ENCODE measurements at places on chromosomes 11 and 22.

GRCh38 chr11:108958368-108959104 lies 293.7 kb downstream of the DDX10 start:
- no peak for DNase-seq

GRCh38 chr11:122100037-122100755 lies 15.8 kb downstream of the BLID start:
- DNase-seq = no peak

GRCh38 chr11:124898263-124898680 lies 607 bp upstream of the ROBO4 start:
- peak; percentile 96 for DNase-seq

DNA sequence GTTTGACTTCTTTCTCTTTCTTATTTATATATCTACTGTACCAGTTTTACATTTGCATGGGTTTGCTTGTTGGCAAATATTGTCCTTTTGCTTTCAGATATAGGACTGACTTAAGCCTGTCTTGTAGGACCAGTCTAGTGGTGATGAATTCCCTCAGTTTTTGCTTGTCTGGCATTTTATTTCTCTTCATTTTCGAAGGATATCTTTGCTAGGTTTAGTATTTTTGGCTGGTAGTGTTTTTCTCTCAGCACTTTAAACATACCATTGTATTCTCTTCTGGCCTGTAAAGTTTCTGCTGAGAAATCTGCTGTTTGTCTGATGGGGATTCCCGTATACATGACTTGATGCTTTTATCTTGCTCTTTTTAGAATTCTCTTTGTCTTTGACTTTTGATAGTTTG lies 14.2 kb upstream of the ZBED5 start:
- DNase-seq = no peak

GRCh38 chr11:97794876-97795275 lies 1225.9 kb upstream of the CNTN5 start:
- DNase-seq = no peak

- DNase-seq = no peak
Measured at GRCh38 chr11:9461760-9462134, 935 bp downstream of the ZNF143 start.

GRCh38 chr11:85423316-85423715 lies 203.8 kb downstream of the DLG2 start:
- DNase-seq = peak; percentile 76

DNA sequence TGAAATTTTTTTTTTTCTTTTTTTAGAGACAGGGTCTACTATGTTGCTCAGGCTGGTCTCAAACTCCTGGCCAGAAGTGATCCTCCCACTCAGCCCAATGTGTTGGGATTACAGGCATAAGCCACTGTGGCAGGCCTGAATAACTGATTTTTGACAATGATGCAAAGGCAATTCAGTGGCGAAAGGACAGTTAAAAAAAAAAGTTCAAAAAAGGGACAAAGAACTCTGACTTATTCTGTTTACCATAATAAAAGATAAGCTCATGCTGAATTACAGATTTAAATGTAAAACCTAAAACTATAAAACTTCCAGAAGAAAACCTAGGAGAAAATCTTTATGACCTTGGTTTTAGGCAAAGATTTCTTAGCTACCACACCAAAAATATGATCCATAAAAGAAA lies 48.9 kb downstream of the ATG16L2 start:
- DNase-seq = no peak

- DNase-seq = no peak
Measured at GRCh38 chr11:76629116-76629852, 41.3 kb downstream of the LRRC32 start.

GRCh38 chr11:59158206-59159068 lies 13.5 kb upstream of the DTX4 start:
- peak; percentile 39 for DNase-seq

GRCh38 chr11:110097459-110098012 lies 4.3 kb downstream of the ZC3H12C start:
- DNase-seq = no peak

DNA sequence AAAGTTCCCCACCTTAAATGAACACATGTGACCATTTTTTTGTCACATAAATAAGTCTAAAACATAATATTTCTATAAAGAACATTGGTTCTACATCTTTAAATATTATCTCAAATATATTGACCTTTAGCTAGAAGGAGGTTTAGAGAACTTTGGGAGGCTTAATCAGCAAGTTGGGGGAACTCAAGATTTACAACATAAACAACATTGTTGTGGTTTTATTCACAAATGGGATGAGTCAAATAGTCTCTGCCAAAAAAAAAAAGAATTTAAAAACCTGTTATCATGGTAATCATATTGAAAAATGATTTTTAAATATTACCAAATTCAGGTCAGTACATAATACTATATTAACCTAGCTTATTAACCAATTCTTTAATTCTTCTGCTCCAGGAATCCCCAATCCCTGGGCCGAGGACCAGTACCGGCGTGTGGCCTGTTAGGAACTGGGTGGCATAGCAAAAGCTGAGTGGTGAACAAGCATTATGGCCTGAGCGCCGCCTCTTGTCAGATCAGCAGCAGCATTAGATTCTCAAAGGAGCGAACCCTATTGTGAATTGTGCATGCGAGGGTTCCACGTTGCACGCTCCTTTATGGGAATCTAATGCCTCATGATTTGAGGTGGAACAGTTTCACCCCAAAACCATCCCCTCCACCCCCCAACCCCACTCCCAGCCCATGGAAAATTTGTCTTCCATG lies 98.2 kb downstream of the RDX start:
- DNase-seq = no peak

- DNase-seq = no peak
Measured at GRCh38 chr11:119693253-119693815, 35.7 kb downstream of the NECTIN1 start.

DNA sequence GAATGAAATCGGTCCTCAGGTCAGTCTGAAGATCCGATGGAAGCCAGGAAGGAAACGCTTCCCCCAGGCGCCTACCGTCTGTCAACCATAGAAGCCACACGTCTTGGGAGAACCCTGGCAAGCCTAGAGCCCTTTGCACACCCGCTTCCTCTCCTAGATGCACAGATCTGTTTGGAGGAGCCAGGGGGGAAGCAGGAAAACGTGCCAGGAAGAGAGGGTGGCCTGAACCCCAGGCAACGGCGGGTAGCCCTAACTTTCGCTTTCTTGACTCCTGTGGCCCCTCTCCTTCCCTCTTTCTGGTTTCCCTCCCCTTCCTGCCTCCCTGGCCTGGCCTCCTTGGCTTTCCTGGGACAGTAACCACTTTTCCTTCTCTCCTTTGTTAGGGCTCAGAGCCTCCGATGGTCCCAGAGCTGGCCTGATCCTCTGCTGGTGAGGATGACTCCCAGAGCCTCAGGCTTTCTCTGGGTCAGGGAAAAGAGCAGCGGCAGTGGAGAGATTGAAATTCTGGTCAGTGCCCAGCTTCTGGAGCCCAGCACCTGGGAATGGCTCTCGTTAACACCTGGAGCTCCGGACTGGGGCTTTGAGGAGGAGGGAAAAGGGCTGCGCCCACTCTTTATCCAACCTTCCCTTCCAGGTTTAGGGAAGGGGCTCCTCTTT lies 2.1 kb downstream of the FXYD6 start:
- no peak for DNase-seq

DNA sequence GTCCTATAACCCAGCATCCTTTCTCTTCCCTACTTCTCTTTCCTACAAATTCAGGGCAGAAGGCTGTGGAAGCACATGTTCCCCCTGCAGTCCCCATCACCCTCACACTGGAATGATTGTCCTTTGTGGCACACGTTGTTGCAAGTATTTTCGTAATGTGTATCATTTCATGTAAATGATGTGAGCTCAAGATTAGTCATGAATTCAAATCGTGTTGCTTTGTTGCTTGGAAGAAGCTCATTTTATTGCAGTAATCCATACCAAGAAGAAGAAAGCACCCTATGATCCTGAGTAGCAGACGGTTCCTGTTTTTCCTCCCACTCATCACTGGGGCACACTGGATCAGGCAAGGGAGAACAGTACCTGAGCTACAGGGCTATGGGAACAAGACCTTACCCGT lies 173.4 kb downstream of the NCAM1 start:
- no peak for DNase-seq

All from WERI-Rb-1 (cell line).